ENCODE measurements at places on chromosomes 7 and 10. TPM values are rescaled to one million over a fixed set of nuclear protein-coding genes. Genes with fewer than 3 reads are reported as not detected.
A peak's percentile ranks its signal among the peaks of the same experiment; 100 is the strongest.

GRCh38 chr7:151930695-151931094 is 25.6 kb upstream of the GALNTL5 start:
- DNase-seq: no peak

DNA sequence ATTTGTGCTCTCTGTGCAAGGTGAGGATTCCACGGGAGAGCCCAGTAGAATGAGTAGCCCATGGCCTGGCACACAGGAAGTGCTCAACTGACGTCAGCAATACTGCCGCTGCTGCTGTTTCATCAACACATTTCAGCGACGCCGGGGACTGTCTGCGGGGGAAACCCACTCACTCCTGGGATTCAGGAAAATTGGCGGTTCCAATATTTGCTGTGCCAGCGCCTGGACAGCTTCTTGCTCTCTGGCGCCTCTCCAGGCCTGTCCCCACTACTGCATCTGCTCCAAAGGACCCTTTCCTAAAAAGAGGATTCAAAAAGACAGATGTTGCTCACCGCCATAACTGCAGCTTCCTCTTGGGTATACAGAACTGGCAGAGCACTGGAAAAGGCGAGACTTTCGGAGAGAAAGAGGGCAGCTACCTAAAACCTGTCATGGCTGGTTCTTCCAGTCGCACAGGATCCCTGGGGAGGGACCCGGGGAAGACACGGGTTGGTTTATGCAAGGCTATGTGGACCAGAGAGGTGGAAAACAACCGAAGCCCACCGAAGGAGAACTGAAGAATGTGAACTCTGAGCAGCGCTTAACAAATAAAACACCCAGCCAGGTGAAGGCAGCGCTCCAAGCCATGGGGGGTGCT is 39.7 kb upstream of the ENO4 start:
- no peak for DNase-seq

- no peak for DNase-seq
Observed at GRCh38 chr10:132848291-132848701, 62.3 kb upstream of the NKX6-2 start.

GRCh38 chr10:116226053-116226452 is 47.0 kb downstream of the GFRA1 start:
- DNase-seq: no peak

- DNase-seq: no peak
Observed at GRCh38 chr7:155289107-155289506, 8.6 kb upstream of the INSIG1 start.

GRCh38 chr7:24899161-24899560 is 80.8 kb downstream of the OSBPL3 start:
- no peak for DNase-seq

- no peak for DNase-seq
Observed at GRCh38 chr10:130337696-130338635, 201.8 kb downstream of the GLRX3 start.

DNA sequence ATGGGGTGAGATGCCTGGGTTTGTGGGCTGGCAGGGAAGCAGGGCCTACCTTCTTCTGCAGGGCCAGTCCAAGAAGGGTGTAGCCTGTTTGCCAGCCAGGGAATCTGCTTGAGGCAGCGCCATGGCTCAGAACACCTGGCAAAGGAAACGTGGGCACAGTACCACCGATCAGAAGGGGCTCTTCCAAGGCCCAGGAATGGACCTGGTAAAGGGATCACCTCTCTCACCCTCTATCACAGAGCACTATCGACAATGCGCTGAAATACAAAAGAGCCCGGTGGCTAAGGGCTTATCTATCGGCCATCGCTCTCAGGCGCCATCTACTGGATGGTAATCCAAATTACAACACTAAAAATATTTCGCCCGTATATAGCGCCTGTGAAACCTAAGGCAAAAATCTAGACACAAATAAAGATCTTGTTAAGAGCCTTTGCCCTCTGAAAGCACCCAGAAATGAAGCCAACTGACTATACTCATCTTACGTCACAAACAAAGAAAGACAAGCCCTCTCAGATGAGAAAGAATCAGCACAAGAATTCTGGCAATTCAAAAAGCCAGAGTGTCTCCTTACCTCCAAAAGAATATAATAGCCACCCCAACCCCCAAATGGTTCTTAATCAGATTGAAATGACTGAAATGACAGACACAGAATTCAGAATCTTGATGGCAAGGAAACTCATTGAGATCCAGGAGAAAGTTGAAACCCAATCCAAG is 217.8 kb upstream of the HPS1 start:
- DNase-seq: peak; percentile 38

DNA sequence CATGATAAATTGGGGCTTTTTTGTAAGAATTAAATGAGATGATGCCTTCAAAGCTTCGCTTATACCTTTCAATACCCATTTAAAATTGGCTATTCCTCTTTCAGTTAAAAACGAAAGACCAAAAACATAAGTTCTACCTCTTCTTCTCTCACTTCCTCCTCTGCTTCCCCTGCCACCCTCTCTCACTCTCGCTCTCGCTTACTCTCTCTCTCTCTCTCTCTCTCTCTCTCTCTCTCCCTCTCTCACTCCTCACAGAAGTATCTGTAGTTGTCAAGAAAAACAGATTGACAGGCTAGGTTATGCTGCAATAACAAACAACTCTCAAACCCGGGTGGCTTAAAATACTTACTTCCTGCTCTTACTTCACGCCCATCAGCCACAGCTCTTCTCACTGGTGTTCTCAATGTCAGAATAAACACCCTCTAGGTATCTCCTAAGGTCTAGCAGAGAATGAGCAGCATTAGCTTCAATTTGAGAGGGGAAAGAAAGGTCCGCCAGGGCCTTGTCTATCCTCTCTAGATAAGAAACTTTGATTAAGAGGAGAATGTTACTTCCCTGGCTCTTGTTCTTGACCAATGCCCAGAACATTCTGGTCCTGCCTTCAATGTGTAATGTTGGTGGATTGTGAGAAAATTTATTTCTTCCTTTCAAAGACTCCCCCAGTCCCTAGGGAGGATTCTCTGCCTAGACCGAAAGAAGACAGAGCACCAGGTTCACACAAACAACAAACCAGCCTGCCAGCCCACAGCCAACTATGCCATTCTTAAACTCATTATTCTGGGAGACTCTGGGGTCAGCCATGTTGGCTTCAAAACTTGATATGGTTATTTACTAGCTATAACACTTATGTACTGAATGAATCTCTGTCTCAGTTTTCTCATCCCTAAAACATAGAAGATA is 1028.7 kb downstream of the XPNPEP1 start:
- DNase-seq: no peak

- no peak for DNase-seq
Observed at GRCh38 chr7:116087291-116087690, 56.7 kb upstream of the TFEC start.

GRCh38 chr7:142455392-142455791 is 197.5 kb upstream of the PRSS58 start:
- DNase-seq: no peak

GRCh38 chr7:108049962-108050361 is 47.0 kb upstream of the LAMB1 start:
- peak; percentile 16 for DNase-seq

DNA sequence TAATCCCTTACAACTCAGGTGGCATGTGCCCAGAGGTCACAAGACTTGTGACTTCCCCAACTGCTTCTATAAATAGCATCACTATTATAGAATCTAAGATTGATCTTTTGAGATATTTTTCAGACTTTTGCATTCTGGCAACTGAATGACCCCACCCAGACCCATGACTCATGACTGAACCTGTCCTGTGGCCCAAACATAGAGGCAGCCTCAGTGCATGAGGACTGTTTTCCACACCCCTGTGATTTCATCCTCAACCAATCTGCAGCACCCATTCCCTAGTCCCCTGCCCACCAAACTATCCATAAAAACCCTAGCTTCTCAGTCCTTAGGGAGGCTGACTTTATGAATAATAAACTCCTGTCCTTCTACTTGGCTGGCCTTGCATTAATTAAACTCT is 84.5 kb downstream of the MICU1 start:
- DNase-seq: no peak

GRCh38 chr10:43691485-43691884 is 42.8 kb upstream of the ZNF32 start:
- DNase-seq: no peak

GRCh38 chr7:738241-738640 is 11.2 kb upstream of the PRKAR1B start:
- no peak for DNase-seq

DNA sequence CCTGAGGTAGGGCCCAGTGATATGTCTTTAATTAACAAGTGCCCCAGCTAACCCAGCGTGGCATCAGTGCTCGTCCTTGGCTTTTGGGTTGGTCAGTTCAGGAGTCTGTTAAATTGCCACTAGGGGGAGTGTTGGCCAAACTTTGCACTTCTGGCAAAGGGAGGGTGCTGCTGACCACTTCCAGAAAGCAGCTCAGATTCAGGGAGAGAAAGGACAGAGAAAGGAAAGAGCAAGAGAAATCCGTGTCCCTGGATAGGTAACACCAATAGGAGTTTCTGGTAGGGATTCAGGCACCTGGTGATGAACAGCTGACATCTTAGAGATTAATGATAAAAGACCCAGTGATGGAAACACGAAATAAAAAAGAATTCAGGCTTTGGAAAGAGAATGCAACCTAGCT is 243.1 kb upstream of the AOAH start:
- DNase-seq: no peak

GRCh38 chr10:27330074-27330473 is 89.5 kb upstream of the ACBD5 start:
- DNase-seq: no peak

DNA sequence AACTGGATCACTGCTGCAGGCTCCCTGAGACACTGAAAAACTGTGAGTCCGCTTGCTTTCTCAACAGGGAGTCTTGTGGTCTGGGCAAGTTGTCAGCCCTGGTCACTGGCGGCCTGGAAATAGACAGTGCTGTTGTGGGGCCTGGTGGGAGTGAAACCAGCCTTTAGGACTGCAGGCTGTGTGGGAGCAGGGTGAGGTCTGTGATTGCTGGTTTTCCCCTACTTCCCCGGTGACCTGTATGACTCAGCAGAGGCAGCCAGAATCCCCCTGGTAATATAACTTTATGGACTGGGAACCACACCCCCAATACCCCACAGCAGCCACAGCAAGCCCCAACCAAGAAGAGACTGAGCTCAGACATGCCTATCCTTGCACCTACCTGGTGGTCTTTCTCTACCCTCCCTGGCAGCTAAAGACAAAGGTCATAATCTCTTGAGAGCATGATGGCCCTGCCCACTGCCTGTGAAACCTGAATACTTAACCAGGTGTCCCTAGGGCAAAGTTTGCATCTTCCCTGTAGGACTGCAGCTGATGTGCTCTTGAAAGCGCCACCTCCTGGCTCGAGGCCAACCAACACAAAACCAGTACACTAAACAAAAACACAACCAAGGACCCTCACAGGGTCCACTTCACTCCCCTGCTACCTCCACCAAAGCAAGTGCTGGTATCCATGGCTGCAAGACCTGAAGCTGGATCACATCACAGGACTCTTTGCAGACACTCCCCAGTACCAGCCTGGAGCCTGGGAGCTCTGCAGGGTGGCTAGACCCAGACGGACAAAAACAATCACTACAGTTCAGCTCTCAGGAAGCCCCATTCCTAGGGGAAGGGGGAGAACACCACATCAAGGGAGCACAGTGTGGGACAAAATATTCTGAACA is 7.2 kb upstream of the ADAM22 start:
- peak; percentile 51 for DNase-seq

DNA sequence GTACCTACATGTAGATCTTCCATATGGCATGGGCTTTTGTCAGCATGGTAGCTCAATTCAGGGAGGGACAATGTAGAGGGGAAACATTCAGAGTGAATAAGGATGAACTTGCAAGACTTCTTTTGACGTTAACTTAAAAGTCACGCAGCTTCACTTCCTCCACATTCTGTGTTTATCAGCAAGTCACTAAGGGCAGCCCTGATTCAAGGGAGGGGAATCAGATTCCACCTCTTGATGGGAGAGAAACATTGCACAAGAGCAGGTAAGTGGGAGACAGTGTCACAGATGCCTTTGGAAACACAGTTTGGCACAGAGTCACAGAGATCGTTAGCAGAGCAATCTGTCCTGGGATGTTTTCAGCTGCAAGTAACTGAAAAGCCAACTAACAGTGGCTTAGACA is 26.2 kb downstream of the C10orf67 start:
- DNase-seq: no peak

DNA sequence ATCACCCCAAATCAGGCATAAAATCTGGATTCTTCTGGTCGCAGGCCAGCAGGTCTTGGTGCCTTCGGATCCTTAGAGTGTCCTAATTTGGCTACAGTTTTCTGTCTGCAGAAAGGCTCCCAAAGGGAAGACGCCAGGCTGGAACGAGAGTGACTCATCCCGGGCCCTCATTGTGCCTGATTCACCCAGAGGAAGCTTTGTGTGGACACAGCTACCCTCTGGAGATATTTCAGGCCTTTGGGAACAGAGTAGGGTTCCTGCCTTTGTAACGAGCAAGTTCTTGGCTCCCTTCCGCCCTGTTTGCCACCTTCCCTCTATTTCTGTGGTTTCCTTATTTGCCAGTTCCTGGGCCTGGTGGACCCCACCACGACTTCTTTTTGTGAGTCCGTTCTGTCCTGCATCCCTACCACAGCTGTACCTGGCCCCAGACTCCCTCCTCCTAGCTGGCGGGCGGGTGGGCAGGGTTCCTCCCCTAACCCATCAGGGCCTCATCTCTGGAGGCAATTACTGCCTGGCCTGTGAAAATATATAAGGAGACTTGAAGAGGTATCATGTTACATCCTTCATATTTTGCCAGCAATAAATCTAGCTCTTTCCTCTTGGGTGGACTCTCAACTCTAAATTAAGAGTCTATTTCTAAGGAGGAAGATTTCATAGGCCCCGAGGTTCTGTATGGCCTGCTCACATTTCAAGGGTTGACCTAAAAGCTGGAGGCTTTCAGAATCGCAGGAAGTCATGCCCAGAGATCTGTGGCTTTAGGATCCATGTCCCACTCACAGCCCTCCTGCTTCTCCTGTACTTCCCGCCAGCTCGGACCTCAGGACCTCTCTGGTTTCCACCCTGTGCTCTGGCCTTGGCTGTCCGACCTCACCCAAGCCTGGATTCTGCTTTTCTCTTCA is 219.2 kb upstream of the ZNF32 start:
- no peak for DNase-seq

DNA sequence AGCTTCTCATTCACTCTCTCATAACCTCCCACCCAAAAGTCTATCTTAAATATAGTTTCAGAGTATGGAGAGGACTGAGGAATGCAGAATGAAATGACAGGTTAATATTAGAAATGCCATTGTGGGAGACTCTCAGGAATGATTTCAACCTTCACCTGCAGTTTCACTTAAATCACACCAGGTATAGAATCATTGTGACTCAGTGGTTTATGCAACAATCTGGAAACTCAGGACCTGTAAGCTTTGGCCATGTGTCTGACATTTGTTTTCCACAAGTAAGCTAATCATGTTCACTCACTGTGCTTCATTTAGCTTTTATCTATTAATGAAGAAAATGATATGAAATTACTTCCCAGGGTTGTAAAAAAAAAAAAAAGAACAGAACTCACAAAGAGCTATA is 8.7 kb upstream of the PTPN12 start:
- DNase-seq: no peak

STEAP4 gene
- total RNA-seq: not detected

ERVW-1 gene
- not detected for total RNA-seq

FAM25G gene
- total RNA-seq: not detected

CNNM1 gene
- 0.83 TPM for total RNA-seq

CYP26C1 gene
- total RNA-seq: not detected

SORBS1 gene
- 0.70 TPM for total RNA-seq

TMEM225B gene
- total RNA-seq: 2.2 TPM

NPC1L1 gene
- total RNA-seq: 0.07 TPM

CLRN3 gene
- total RNA-seq: not detected

CRPPA gene
- 1.4 TPM for total RNA-seq

ANXA8 gene
- not detected for total RNA-seq

Data from activated CD8-positive, alpha-beta T cell treated with anti-CD3 and anti-CD28 coated beads for 36 hours (primary cell).